ENCODE measurements at places on chromosomes 12 and 14. TPM values are rescaled to one million over a fixed set of nuclear protein-coding genes. Genes with fewer than 3 reads are reported as not detected.

DNA sequence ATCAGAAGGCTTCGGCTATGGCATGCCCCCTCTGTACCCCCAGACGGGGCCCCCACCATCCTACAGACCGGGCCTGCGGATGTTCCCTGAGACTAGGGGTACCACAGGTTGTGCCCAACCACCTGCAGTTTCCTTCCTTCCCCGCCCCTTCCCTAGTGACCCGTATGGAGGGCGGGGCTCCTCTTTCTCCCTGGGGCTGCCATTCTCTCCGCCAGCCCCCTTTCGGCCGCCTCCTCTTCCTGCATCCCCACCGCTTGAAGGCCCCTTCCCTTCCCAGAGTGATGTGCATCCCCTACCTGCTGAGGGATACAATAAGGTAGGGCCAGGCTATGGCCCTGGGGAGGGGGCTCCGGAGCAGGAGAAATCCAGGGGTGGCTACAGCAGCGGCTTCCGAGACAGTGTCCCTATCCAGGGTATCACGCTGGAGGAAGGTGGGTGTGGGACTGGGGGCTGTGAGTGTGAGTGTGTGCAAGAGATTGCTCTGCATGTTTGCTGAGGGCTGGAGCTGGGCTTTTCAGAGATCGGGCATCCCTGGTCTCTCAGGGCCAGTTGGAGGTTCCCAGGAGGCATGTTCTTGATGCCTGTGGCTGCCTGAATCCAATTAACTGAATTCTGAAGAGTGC lies 8.6 kb downstream of the NFATC4 start:
- no peak for DNase-seq
- H3K36me3 ChIP-seq = peaks cover 72% of the 10 kb centered on the region
- H3K4me3 ChIP-seq = no peak overlapping the region
- H3K4me1 ChIP-seq = peaks cover 15% of the 10 kb centered on the region
- no peaks in the 10 kb centered on the region for H3K27me3 ChIP-seq

The SINHCAF gene
- 11.2 TPM for total RNA-seq

The CACNA2D4 gene
- 0.72 TPM for total RNA-seq

The IGF1 gene
- total RNA-seq = 0.88 TPM

GRCh38 chr14:91185721-91186120 lies 58.8 kb downstream of the GPR68 start:
- no peak overlapping the region for H3K4me3 ChIP-seq
- peak; percentile 87 for DNase-seq
- no peaks in the 10 kb centered on the region for H3K27me3 ChIP-seq
- peaks cover 17% of the 10 kb centered on the region for H3K36me3 ChIP-seq

The KCNA1 gene
- not detected for total RNA-seq

GRCh38 chr12:100503228-100503628 lies 29.6 kb downstream of the NR1H4 start:
- no peak for DNase-seq
- H3K4me1 ChIP-seq = no peaks in the 10 kb centered on the region
- no peaks in the 10 kb centered on the region for H3K36me3 ChIP-seq
- H3K4me3 ChIP-seq = no peak overlapping the region

DNA sequence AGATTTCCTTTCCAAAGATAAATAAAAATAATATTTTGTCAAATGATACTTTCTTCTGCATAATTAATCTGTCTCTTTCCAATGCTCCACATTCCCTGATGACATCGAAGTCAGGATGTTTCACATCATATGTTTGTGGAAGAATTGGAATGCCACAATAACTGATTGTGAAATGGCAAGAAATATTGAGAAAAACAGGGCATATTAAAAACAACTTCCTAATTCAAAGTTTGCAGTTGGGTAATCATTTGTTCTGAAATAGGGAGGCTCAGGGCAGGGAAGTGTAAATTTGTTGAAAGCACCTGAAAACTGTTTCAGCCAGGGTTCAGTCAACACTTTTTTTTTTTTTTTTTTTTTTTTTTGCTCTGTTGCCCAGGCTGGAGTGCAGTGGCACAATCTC lies 50.7 kb downstream of the BCAT1 start:
- DNase-seq = no peak
- H3K4me1 ChIP-seq = peaks cover 43% of the 10 kb centered on the region
- no peak overlapping the region for H3K27ac ChIP-seq
- H3K36me3 ChIP-seq = peaks cover 2% of the 10 kb centered on the region
- no peak overlapping the region for H3K4me3 ChIP-seq

The LMNTD1 gene
- total RNA-seq = not detected

- H3K4me3 ChIP-seq = no peak overlapping the region
- no peaks in the 10 kb centered on the region for H3K4me1 ChIP-seq
- H3K27ac ChIP-seq = no peak overlapping the region
- no peak for DNase-seq
- H3K27me3 ChIP-seq = no peaks in the 10 kb centered on the region
These were observed 1359.5 kb downstream of the AACS start for GRCh38 chr12:126424696-126425095.

- H3K4me1 ChIP-seq = no peaks in the 10 kb centered on the region
- no peak for DNase-seq
- no peak overlapping the region for H3K27ac ChIP-seq
These were observed 32.3 kb downstream of the RPS29 start for GRCh38 chr14:49553892-49554291.

GRCh38 chr12:53185582-53186153 lies 4.9 kb upstream of the CSAD start:
- H3K27ac ChIP-seq = no peak overlapping the region
- H3K4me1 ChIP-seq = peaks cover 33% of the 10 kb centered on the region
- no peaks in the 10 kb centered on the region for H3K27me3 ChIP-seq
- H3K36me3 ChIP-seq = peaks cover 67% of the 10 kb centered on the region
- no peak overlapping the region for H3K4me3 ChIP-seq

DNA sequence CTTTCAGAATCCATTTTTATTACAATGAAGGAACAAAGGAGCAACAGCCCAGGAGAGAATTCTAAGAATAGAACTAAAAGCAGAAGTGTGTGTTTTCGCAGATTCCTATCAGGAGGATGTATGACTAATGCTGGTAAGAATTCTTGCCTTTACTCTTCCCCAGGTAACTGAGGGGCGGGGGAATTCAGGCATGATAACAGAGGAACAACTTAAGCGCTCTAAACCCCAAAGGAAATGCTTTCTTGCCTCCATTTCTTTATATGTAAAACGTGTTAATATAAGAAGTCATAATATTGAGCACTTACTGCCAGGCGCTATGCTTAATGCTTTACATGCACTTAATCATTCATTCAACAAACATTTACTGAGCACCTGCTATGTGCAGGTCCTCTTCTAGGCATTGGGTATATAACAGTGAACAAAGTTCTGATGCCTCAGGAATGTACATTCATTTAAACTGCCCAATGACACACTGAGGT lies 4.5 kb downstream of the HCAR1 start:
- H3K27me3 ChIP-seq = no peaks in the 10 kb centered on the region
- no peak overlapping the region for H3K4me3 ChIP-seq
- DNase-seq = no peak
- H3K27ac ChIP-seq = no peak overlapping the region
- no peaks in the 10 kb centered on the region for H3K36me3 ChIP-seq
- H3K4me1 ChIP-seq = peaks cover 9% of the 10 kb centered on the region

GRCh38 chr12:60205500-60205899 lies 609.7 kb downstream of the SLC16A7 start:
- H3K4me1 ChIP-seq = no peaks in the 10 kb centered on the region
- no peak overlapping the region for H3K27ac ChIP-seq
- no peak overlapping the region for H3K4me3 ChIP-seq
- H3K36me3 ChIP-seq = no peaks in the 10 kb centered on the region
- DNase-seq = no peak

DNA sequence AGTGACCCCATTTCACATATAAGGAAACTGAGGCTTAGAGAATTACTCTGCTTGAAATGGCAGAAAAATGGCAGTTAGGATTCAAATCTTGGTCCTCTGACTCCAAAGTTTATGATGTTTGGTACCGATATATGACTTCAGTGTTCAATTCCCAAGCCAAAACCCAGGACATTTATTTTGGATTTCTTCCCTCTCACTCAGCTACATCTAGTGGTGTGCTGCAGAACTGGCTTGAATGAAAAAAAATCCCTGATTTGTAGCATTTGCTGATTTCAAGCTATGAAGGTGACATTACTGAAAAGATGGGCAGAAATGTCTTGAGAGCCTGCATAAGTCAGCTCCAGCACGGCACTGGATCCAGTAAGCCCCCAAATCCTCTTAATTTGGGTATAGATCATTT lies 106.4 kb downstream of the EFCAB11 start:
- H3K36me3 ChIP-seq = no peaks in the 10 kb centered on the region
- H3K4me3 ChIP-seq = no peak overlapping the region
- H3K27me3 ChIP-seq = no peaks in the 10 kb centered on the region
- peaks cover 16% of the 10 kb centered on the region for H3K4me1 ChIP-seq

DNA sequence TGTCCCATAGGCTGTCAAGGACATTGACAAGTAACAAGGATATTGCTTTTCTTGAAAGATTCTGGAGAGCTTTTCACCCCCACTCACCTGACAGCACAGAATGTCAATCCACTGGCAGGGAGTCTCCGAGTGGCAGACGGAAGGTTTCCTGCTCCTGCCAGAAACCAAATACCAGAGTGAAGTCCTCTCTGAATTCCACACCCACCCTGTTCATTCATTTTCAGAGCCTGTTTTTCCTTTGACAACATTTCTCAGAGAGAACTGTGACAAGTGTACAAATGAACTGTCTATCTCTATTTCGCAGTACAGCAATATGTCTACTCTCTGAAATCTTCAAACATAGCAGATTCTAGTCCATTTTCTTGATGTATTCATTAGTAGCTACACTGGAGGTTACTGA lies 26.2 kb upstream of the BICD1 start:
- H3K4me3 ChIP-seq = no peak overlapping the region
- H3K36me3 ChIP-seq = no peaks in the 10 kb centered on the region
- H3K27me3 ChIP-seq = no peaks in the 10 kb centered on the region
- peaks cover 8% of the 10 kb centered on the region for H3K4me1 ChIP-seq

DNA sequence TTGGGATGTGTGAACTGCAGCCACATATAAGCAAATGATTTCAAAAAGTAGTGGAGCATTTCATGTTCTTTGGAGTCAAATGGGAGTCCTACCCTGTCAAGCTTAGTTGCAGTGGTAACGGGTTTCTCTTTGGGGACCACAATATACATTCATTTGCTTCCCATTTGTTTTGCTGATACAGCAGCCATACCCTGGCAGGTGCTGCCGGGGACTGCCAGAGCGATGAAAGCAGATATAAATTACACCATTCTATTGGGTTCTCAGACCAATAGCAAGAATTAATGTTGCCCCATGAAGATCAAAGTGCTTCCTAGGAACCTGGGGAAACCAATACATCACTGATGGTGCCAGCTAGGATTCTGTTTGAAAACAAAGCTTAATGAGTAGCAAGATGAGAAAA lies 1621.5 kb upstream of the FLRT2 start:
- H3K36me3 ChIP-seq = no peaks in the 10 kb centered on the region
- H3K27ac ChIP-seq = no peak overlapping the region
- H3K27me3 ChIP-seq = no peaks in the 10 kb centered on the region
- no peak overlapping the region for H3K4me3 ChIP-seq

- no peak overlapping the region for H3K27ac ChIP-seq
- H3K36me3 ChIP-seq = no peaks in the 10 kb centered on the region
- no peak overlapping the region for H3K4me3 ChIP-seq
- H3K27me3 ChIP-seq = peaks cover 4% of the 10 kb centered on the region
- no peak for DNase-seq
These were observed 6.0 kb upstream of the SIX1 start for GRCh38 chr14:60655119-60655897.

The CD163 gene
- under 0.01 TPM for total RNA-seq

GRCh38 chr12:94151582-94151981 lies 3.2 kb downstream of the PLXNC1 start:
- H3K4me1 ChIP-seq = no peaks in the 10 kb centered on the region
- H3K27ac ChIP-seq = no peak overlapping the region
- H3K27me3 ChIP-seq = peaks cover 92% of the 10 kb centered on the region
- no peak for DNase-seq

DNA sequence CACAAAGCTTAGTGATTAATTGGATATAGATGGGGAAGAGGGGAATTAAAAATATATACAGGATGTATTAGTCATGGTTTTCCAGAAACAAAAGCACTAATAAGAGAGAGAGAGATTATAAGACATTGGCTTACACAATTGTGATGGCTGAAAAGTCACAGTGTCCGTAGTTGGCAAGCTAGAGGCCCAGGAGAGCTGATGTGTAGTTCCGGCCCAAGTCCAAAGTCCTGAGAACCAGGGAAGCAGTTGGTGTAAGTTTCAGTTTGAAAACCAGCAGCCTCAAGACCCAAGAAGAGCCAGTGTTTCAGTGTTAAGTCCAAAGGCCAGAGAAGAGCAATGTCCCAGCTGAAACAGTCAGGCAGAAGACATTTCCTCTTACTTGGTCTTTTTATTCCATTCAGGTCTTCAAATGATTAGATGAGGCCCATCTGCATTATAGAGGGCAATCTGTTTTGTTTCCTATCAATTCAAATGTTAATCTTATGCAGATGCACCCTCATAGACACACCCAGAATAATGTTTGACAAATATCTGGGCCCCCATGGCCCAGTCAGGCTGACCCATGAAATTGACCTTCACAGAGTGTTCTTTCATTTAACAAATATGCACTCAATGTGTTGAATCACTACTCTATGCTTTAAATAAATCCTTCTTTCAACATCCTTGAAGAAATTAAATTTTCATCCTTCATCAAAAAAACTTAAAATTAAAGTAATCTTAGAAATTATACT lies 67.2 kb upstream of the DIO2 start:
- H3K4me3 ChIP-seq = no peak overlapping the region
- peaks cover 3% of the 10 kb centered on the region for H3K4me1 ChIP-seq
- H3K27me3 ChIP-seq = no peaks in the 10 kb centered on the region

DNA sequence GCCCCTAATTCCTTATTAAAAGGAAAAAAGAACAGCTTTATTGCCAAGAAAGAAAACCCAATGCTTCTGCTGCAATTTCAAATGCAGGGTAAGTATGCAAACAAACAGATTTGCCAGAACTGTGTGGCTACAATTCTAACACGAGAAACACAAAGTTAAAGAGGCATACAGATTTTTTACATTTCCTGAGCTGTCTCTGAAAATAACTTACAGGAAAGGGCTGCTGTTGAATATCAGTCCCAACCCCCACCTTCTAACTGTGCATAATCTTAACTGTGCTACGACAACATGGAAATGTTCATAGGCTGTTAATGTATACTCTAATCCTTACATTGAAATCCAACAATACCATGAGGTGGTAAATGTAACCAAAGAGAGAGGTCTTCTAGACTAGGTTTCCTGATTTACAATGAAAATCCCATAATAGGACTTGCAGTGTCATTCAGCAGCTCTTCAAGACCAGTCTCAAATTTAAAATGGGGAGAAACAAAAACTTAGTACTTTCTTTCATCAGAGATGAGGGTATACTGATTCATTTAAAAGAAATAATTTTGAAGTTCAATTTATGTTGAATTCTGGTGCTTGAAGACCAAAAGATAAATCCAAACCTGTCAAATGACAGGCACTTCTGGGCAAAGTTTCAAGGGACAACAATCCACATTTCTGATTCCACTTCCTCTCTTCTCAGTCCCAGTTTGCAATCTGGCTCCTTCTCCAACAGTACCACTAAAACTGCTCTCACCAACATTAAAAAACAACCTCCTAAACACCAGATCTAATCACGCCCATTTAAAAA lies 14.4 kb downstream of the FGD6 start:
- DNase-seq = no peak
- H3K27me3 ChIP-seq = no peaks in the 10 kb centered on the region
- peaks cover 58% of the 10 kb centered on the region for H3K4me1 ChIP-seq
- H3K4me3 ChIP-seq = no peak overlapping the region
- H3K27ac ChIP-seq = peak overlapping the region; percentile 98

The B3GNT4 gene
- total RNA-seq = not detected
